ENCODE measurements at places on chromosomes 13 and 19.

DNA sequence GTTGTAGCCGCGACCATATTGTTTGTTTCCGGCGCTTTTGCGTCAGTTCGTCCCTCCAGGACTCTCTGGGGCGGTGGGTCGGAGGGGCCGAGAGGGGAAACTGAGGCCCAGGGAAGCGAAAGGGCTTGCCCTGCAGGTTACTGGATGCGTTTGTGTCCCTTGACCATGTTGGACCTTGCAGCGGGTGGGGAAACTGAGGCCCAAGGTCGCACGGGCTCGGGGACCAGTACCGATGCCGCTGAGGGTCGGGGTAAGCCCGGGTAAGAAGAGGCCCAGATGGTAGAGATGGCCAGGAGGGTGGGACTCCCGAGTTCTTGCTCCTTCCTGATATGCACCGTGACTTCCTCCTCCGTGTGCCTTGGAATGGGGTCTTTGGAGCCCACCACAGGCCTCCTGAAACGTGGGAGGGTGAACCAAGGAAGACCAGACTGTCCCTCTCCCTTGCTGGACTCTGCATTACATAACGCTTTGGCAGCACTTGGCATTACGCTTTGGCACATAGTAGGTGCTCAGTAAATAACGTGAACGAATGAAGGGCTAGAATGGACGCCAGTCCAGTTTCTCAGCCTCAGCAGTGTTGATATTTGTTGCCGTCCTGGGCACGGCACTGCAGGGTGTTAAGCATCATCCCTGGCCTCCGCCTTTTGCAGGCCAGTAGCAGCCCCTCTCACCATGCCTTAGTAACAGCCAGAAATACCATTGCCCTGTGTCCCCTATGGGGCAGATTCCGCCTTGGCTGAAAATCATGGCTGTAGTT, 743 bp downstream of the CHAF1A start:
- DNase-seq = no peak

- no peak for DNase-seq
Observed at GRCh38 chr19:14515501-14516047, 2.6 kb downstream of the DNAJB1 start.

DNA sequence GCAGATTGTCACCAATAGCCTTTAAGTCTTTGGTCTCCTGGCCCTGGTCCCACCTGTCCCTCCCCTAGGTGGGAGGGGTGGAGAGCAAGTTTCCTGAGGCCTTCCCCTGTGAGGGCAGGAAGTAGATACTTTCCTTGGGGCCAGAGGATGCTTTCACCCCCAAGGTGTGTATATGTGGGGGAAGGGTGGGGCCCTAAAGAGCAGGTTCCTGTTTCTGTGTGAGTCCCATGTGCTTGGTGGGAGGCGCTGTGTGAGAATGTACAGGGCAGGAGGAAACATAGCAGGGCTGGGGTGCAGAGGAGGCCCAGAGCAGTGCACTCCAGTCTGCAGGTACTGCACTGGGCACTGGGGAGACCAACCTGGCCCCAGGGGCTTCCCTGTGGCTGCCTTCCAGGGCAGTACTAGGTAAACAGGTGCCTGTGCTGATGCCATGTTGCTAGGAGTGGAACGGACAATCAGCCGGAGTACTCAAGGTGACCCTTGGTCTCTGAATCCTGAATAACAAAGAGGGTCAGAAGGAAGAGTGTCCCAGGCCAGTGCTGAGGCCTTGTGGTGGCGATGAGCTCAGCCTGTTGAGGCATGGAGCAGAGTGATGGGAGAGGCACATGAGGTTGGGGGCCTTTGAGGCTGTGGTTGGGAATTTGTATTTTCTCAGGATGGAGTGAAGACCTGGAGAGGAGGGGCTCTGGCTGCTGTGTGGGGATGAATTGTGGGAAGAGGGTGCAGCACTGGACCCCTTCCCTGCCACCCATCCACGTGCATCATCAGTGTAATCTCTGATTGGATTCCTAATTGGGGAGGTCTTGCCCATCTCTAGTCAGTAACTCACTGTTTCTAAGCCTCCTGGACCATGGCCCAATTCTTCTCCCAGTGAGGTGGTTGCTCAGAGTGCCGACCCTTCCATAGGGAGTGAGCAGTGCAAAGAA, 5.1 kb downstream of the EGLN2 start:
- no peak for DNase-seq

DNA sequence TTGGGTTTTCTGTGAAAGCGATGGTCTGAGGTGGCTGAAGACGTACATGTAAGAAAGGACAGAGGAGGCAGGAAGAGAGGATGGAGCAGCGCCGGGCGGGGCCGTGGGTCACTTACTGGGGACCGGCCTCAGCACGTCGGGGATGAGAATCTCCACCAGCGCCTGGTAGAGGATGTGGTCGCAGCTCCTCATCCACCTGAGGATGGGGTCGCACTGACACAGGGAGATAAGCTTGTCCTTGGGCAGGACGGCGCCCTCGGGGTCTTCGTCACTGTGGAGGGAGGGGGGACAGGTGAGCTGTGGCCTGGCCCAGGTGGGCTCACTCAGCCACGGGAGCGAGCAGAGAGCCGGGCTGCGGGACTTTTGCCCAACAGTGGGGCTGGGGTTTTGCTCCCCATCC, 29.0 kb upstream of the RANBP3 start:
- no peak for DNase-seq

DNA sequence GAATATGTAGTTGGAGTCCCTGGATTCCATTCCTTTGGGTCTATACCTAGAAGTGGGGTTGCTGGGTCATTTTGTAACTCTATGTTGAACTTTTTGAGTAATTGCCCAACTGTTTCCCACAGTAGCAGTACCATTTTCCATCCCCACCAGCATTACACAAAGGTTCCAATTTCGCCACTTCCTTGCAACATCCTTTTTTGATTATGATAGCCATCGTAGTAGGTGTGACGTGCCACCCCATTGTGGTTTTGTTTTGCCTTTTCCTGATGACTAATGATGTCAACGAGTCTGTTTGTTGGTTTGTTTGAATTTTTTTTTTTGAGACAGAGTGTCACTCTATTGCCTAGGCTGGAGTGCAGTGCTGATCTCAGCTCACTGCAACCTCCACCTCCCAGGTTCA, 3.3 kb upstream of the PEX11G start:
- no peak for DNase-seq

- no peak for DNase-seq
Observed at GRCh38 chr19:21022996-21023395, 2.5 kb downstream of the ZNF430 start.

DNA sequence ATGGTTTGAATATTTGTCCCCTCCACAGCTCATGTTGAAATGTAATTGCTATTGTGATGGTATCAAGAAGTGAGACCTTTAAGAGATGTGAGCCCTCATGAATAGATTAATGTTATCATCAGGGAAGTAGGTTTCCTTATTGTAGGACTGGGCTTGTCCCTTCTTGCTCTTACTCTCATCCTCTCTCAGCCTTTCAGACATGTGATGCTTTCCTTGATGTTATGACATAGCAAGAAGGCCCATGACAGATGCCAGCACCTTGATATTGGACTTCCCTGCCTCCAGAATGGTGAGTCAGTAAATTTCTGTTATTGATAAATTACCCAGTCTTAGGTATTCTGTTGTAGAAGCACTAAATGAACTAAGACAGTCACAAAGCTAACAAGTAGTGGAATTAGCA, 5.7 kb upstream of the ZMYM2 start:
- no peak for DNase-seq

GRCh38 chr19:1285737-1286360, at the start of gene EFNA2:
TSS of gene EFNA2 (plus strand) at chr19:1285873. CDS start at chr19:1286169, 296 bp downstream.
- DNase-seq = no peak

DNA sequence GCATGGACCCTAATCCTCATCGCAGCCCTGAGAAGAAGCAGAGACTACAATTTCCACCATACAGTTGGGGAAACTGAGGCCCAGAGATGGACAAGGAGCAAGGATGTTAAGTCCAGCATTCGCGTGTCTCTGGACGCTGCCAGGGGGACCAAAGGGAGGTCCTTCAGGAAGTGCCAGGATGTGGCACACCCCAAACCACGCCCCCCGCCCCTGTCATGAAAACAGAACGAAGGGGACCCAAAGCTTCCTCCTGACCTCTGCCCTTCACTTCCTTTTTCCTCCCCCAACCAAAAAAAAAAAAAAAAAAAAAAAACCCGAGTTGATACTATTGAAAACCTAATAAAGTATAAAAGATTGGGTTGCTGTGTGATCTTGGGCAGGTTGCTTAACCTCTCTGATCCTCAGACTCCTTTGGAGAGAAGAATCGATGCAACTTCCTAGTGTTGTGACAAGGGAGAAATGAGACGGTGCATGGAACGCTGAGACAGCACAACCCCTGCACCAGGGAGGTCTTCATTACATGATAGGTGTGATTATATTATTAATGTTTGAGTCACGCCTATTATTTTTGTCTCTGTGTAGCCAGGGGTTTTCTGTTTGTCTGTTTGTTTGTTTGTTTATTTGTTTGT, 2.7 kb upstream of the ZBTB7A start:
- no peak for DNase-seq

- DNase-seq = no peak
Observed at GRCh38 chr19:14915116-14915515, 26.2 kb upstream of the OR7C2 start.

GRCh38 chr13:109568339-109568818, 218.0 kb downstream of the IRS2 start:
- no peak for DNase-seq

All from stimulated activated CD8-positive, alpha-beta memory T cell treated with anti-CD3 and anti-CD28 coated beads, Interleukin-4, amount 100 ng/mL, for 4 hours (primary cell).